Osteoblast (primary cell): ENCODE measurements at places on chromosomes 5 and 9.

- peak; percentile 88 for DNase-seq
Measured at GRCh38 chr9:98215821-98216220, 23.4 kb upstream of the CORO2A start.

DNA sequence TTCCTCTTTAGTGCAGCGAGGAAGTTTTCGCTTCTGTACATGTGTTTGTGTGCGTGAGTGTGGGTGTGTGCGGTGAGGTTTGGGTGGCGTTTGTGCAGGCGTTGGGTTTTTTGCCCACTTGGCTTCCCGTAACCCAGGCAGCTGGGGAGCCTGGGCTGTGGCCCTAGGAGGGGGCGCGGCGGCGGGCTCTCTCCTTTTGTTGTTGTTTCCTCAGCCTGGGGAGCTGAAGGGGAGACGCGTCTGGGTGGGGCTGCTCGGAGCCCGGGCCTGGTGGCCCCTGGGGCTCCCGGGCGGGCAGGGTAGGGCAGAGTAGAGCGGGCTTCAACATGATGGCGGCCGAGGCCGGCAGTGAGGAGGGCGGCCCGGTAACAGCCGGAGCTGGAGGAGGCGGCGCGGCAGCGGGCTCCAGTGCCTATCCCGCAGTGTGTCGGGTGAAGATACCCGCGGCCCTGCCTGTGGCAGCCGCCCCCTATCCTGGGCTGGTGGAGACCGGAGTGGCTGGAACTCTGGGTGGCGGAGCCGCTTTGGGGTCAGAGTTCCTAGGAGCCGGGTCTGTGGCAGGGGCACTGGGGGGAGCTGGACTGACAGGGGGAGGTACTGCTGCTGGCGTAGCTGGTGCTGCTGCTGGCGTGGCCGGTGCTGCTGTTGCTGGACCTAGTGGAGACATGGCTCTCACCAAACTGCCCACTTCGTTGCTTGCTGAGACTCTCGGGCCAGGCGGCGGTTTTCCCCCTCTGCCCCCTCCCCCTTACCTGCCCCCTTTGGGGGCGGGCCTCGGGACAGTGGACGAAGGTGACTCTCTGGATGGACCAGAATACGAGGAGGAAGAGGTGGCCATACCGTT, 665 bp downstream of the RASA1 start:
- peak; percentile 90 for DNase-seq

- no peak for DNase-seq
Measured at GRCh38 chr5:59777028-59777427, 116.5 kb downstream of the PDE4D start.

GRCh38 chr9:130235558-130236435, 29.8 kb upstream of the HMCN2 start:
- DNase-seq = peak; percentile 93

DNA sequence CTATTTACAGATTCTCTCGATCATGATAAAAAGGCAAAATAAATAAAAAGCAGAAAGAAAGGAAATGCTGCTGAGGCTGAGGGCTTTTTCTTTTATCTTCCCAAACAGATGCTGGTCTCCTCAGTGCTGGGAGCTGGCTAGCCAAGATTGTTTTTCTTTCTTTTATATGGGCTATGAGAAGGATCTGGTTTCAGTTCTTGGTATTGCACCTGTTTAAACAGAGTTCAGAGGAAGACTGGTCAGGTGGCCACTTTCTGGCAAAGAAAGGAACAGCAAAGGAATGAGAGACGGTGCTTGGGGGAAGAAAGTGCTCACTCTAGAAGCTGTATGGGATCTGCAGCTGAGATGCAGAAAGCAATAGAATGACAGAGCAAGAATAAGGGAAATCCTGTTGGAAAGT, 88.9 kb downstream of the SLF1 start:
- DNase-seq = no peak

- no peak for DNase-seq
Measured at GRCh38 chr5:76391014-76391413, 12.1 kb upstream of the IQGAP2 start.

- DNase-seq = peak; percentile 75
Measured at GRCh38 chr9:130988905-130989304, 20.1 kb upstream of the LAMC3 start.

GRCh38 chr5:110836851-110837250, 98.0 kb downstream of the SLC25A46 start:
- no peak for DNase-seq

GRCh38 chr5:141121563-141121962, at the start of gene PCDHB4:
Gene PCDHB4, plus strand, starts transcription at chr5:141121818. Its CDS starts 181 bp downstream, at chr5:141121999.
- DNase-seq = no peak
